ENCODE measurements at places on chromosomes 2 and 18.

DNA sequence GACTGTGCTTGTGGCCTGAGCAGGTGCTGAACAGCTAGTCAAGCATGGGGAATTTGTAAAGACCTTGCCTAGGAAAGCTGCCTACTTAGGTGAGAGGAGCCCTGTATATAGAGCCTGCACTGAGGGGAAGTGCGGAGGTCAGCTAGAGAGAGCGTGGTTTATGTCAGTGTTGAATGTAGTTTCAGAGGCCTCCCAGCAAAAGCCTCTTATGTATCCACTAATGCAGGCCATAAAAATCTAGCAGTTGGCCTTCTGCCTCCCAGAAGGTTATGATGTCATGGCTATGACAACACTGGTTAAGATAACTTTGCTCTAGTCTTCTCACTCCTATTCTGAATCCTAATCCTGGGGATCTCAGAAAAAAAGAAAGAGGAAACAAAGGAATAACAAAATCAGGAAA lies 88.9 kb downstream of the ASXL3 start:
- no peak for DNase-seq

DNA sequence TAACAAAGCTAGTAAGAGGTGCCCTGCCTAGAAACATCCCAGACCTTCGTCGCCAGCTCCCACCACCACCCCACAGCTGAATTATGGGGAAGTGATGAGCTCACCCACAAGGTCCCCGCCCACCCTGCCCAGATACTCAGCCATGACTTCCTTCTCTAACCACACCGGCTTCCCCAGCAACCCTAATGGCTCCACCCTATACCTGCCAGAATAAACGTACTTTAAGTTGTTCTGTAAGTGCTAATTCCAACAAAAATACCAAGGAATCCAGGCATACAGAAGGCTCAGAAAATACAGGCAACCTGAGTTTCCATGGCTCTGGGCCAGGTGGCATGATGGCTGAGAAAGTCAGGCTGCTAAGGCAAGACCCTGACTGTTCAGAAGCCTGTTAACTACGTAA lies 39.1 kb downstream of the TMEM163 start:
- no peak for DNase-seq

DNA sequence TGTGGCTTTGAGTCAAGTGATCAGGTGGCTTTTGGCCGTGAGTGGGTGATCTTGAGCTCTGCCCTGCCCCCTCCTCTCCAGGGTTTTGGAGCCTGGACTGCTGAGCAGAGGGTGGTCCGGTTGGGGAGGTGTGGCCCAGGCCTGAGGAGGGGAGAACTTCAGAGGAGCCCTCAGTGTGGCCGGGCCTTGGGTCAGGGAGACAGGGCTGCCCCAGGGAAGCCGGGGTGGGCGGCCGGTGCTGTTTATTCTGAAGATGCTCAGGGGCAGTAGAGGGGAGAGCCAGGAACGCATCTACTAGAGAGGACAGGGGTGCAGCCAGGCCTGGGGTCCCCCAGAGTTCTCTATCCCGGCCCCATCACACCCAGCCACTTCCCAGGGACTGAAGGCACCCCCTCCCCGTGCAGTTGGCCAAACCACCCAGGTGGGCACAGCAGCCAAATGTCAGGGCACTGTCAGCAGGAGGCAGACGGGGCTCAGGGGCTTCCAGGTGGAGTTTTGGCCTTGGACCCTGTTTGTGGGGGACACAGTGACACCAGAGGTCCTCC lies 963 bp downstream of the ERFE start:
- no peak for DNase-seq

- no peak for DNase-seq
Measured at GRCh38 chr2:166282154-166282553, 93.6 kb downstream of the SCN9A start.

GRCh38 chr2:112006076-112006410 lies 49.0 kb upstream of the TMEM87B start:
- no peak for DNase-seq

GRCh38 chr2:110677080-110677479 lies 783 bp downstream of the BUB1 start:
- no peak for DNase-seq
